NCI-H1436 (cell line): ENCODE measurements at places on chromosomes 4 and X.

- DNase-seq = no peak
Measured at GRCh38 chr4:139207247-139207646, 30.2 kb upstream of the ELF2 start.

DNA sequence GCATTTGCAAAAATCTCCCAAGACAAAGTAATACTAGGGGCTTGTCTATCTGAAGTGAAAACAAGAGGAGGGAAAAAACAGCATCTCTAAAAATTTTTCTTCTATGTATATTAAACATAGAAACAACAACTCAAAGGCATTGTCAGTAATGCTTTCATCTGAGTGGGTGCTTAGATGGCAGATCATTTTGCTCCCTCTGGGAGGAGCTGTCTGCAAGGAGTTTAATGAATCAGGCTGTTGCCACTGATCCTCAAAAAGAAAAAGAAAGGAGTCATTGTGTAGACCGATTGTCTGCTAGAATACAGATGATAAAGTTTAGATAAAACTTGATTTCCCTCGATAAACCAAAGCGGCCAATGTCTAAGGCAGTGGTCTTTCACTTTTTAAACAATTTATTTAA, 49.7 kb upstream of the KLHL8 start:
- peak; percentile 43 for DNase-seq

GRCh38 chrX:111467896-111468295, 43.5 kb upstream of the SERTM2 start:
- DNase-seq = peak; percentile 52

GRCh38 chr4:7295911-7296660, 103.7 kb downstream of the SORCS2 start:
- no peak for DNase-seq

- DNase-seq = no peak
Measured at GRCh38 chr4:7110546-7110945, 42.7 kb upstream of the GRPEL1 start.

- DNase-seq = no peak
Measured at GRCh38 chrX:131607792-131608369, 64.0 kb downstream of the OR13H1 start.

- DNase-seq = no peak
Measured at GRCh38 chr4:136156947-136157346, 1375.3 kb downstream of the PCDH18 start.

GRCh38 chr4:67371615-67372014, 173.7 kb downstream of the CENPC start:
- no peak for DNase-seq

- DNase-seq = no peak
Measured at GRCh38 chrX:10050481-10050880, 83.3 kb downstream of the CLDN34 start.

DNA sequence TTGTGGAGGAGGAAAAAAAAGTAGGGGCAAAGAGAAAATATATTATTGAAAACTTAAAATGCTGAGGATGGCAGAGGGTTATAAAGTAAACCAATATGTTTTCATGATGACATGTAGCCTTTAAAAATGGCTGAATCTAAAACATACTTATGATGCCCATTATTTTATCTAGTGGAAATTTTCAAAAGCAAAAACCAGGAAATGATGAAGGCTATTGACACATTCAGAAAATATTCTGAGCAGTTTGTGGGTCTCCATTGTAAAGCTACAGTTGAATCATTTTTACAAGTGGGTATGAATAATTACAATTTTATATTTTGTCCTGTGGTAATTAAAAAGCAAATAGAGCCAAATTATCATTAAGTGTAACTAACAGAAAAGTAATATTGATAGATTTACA, 10.7 kb downstream of the PLS3 start:
- no peak for DNase-seq

- DNase-seq = no peak
Measured at GRCh38 chr4:188113156-188113555, 3.8 kb upstream of the TRIML2 start.

- no peak for DNase-seq
Measured at GRCh38 chr4:173509036-173510001, 20.7 kb downstream of the HAND2 start.

DNA sequence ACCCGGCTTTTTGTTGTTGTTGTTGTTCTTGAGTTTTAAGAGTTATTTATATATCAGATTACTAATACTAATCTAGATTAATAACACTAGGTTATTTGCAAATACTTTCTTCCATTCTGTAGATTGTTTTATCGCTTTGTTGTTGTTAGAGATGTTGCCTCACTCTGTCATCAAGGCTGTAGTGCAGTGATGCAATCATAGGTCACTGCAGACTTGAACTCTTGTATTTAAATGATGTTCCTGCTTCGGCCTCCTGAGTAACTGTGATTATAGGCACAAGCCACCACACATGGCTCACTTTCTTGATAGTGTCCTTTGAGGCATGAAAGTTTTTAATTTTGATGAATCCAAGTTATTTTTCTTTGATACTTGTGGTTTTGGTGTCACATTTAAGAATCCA, 129.0 kb downstream of the VSIG4 start:
- DNase-seq = no peak

DNA sequence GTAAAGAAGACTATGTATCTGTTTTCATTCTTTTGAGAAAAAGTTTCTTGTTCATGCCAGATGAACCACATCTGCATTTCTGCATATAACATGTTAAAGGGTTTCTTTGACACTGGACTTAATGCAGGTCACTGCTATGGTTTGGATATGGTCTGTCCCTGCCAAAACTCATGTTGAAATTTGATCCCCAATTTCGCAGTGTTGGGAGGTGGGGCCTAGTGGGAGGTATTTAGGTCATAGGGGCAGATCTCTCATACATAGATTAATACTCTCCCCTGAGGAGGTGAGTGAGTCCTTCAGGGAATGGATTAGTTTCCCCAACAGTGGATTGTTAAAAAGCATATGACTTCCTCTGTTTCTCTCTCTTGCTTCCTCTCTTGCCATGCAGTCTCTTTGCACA, 45.9 kb upstream of the TMEM33 start:
- DNase-seq = no peak

DNA sequence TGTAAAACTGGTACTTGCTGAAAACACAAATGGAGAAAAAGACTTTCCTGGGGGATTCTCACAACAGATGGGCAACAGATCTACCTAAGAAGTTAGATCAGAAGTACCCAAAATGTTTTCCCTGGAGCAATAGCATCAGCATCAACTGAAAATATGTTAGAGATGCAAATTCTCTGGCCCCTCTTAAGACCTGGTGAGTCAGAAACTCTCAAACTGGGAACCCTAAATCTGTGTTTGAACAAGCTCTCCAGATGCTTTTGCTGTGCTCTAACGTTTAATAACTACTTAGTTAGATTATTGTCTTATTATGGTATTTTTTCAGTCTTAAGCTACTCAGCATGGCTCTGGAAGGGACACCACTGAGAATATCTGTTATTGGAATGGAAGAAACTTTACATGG, 55.2 kb upstream of the TRPC3 start:
- no peak for DNase-seq

GRCh38 chr4:16226816-16227461, 668 bp upstream of the TAPT1 start:
- no peak for DNase-seq

- DNase-seq = no peak
Measured at GRCh38 chrX:997631-998137, 214.8 kb downstream of the CRLF2 start.

DNA sequence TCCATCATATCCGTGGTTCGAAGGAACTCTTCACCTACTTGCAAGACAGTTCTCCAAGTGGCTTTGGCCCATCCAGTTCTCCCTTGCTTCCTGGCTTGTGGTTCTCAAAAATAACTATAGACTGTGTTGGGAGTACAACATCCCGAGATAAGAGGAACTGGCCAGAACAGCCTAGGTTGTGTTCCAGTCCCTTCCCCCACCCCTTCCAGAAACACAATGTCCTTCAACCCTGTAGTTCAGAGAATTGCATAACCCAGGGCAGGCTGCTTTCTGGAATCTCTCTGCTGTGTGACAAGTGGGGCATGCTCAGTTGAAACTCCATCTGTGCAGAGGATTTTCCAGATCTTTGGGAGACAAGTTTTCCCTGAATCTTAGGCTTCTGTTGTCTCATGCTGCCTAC, 206.5 kb downstream of the PCDH10 start:
- DNase-seq = no peak

GRCh38 chr4:54231768-54232688, 2.9 kb downstream of the PDGFRA start:
- no peak for DNase-seq

DNA sequence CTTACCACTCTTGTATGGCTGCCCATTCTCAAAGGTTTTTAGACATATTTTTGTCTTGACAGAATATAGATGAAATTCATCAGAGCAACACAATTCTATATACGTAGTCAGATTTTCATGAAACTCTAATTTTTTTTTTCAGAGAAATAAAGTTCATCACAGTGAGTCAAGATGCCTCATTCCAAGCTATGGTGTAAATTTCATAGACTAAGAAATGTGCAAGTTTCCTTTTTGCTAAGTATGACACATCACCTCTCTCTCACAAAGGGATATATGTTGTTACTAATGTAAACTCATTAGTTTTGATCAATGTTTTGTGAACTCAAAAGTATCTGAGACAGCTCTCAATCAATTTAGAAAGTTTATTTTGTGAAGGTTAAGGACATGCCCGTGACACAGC, 60.4 kb upstream of the ATXN3L start:
- DNase-seq = no peak

DNA sequence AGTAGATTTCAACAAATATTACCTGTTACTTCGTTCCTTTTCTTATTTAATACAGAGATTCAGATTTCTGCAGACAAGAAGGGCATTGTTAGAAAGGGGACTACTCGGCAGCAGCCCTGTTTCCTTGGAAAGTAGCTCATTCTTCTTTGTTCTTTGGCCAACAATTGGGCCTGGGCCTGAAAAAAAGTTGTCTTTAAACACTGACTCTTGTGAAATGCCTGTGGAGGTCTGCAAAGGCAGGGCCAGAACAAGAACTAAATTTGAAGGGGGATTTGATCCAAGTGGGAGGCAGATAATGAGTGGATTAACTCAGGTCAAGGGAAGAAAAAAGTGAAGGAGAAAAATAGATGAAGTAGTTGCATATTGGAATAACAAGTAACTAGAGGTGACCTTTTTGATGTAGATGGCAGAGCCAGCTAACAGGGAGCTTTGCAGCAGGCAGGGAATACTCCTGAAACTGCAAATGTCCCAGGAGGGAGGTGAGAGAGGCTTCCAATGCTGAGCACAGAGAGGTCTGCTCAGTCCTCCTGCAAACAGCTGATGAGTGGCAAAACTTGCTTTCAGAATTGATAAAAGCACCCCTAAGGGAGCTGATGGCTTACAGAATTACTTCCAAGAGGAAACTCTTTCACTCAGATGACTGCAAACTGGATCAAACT, 393.2 kb upstream of the HS3ST1 start:
- no peak for DNase-seq

GRCh38 chr4:85419103-85419502, 55.8 kb upstream of the ARHGAP24 start:
- DNase-seq = no peak

DNA sequence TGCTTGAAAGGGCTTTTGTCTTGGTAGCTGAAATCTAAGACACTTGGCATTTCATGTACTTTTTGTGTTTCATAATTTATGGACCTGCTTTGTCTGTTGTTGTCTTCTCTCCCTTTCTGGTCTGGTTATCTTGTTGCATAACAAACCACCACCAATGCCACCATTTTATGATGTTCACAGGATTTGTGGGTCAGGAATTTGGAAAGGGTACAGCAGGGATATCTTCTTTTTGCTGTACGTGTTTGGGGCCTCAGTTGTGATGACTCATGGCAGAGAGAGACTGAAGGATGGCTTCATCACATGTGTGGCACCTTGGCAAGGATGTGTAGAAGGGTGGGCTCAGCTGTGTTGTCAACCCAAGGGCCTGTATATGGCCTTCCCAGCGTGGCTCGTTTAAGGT, 35.2 kb downstream of the KDM6A start:
- DNase-seq = no peak

GRCh38 chr4:56391270-56391669, 4.0 kb upstream of the AASDH start:
- no peak for DNase-seq

GRCh38 chrX:44495091-44495490, 47.6 kb downstream of the FUNDC1 start:
- DNase-seq = no peak

- DNase-seq = no peak
Measured at GRCh38 chr4:108488865-108489264, 131.5 kb upstream of the RPL34 start.

- DNase-seq = no peak
Measured at GRCh38 chr4:150826306-150826705, 188.8 kb downstream of the LRBA start.

DNA sequence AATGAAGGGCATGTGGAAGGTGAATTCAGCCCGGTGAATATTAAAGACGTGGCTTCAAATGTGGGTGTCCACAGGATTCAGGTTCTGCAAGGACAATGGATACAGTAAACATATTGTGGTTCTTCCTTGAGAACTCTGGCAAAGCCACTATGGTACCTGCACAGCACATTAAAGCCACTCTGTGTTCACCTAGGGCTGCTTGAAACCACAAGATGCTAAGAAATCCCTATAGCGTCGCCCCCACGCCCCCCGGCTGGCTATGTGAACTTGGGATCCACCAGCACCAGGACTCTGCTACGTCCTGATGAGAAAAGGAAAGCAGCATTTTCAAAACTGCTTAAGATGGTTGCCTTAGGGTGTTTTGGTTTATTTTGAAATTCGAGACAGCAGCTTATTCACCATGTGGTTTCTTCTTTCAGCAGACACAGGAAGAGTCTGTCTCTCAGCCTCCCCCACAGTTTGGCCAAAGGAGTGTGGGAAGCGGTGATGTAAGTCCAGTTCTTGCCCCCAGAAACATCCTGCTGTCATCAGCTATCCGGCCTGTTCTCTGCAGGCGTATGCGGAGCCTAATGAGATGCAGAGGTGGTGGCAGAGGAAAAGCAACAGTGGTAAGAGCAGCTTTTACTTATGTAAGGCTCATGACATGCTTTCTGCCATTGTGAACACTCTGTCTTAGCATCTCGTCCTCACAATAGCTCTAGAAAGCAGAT, 111.5 kb downstream of the AFAP1 start:
- DNase-seq = no peak

DNA sequence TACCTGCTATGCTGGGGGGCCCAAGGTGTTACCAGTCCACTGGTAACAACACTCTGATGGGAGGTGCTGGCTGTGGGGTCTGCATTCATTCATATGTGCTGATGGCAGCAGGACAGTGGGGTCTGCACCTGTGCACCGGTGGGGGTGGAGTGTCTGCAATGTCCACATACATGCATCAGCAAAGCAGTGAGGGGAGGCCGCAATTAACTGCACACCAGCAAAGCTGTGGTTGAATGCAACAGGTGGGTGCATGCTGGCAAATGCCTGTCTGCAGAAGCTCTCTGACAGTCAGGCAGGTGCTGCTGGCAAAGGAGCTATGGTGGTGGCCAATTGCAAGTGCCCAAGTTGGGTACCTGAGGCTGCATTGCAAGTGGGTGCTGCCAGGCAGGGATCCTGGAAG, 426.5 kb upstream of the FMR1 start:
- DNase-seq = no peak
